ENCODE measurements at places on chromosomes 1 and 21.

DNA sequence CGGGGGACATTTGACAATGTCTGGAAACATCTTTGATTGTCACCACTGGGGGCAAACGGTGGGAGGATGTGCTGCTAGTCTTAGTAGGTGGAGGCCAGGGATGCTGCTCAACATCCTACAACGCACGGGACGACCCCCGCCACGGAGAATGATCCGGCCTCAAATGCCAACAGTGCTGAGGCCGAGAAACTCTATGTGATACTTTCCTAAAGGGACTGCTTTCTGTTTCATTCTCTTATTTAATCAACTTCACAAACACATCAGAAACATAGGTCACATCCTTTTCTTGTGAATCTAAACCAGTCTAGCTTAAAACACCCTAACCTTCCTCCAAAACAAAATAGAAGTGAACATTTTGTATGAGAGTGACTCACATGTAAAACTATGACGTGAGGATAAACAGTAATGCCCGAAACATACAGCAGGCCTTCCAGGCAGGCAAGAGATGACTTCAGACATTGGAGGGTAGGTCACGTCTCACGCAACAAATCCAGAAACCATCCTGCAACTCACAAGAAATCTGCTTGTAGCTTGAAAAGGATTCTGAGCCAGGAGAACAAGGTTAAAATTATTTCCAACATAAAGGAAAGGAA lies 37.2 kb upstream of the ETS2 start:
- peak; percentile 85 for DNase-seq

DNA sequence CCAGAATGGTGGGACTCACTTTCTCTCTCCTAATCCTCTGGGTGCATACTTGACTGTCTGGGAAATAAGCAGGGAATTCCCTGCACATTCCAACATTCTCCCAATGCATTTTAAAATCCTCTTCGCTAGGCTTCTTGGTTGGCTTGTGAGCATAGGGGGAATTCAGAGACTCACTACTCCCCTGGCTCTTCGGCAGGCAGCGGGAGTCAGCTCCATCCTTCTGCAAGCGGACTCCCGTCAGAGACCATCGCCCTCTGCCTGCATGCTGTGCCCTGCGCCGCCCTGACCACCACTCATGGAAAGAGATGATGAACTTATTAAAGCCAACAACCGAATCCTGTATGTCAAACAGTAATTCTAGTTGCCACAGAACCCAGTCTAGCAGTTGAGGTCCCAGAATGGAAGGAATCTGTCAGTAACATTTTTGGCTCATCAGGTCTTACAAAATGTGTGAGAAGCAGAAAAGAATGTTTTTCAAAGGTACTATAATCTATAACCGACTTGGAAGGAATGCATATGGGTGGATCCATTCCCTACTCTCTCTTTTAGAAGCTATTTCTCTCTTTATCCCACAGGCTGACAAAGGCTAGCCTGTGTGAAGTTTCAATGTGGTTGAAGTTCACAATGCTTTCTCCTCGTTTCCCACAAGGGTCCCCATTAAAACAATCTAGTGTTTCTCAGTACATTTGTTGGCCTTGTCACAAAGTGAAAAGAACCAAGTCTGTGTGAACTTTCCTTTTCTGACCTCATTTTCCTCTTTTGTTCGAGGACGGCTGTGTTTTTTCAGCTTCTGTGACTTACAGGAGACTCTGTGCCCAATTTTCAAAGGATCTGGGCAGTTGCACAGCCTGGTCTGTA lies 119.1 kb upstream of the ADAR start:
- DNase-seq, result no peak

DNA sequence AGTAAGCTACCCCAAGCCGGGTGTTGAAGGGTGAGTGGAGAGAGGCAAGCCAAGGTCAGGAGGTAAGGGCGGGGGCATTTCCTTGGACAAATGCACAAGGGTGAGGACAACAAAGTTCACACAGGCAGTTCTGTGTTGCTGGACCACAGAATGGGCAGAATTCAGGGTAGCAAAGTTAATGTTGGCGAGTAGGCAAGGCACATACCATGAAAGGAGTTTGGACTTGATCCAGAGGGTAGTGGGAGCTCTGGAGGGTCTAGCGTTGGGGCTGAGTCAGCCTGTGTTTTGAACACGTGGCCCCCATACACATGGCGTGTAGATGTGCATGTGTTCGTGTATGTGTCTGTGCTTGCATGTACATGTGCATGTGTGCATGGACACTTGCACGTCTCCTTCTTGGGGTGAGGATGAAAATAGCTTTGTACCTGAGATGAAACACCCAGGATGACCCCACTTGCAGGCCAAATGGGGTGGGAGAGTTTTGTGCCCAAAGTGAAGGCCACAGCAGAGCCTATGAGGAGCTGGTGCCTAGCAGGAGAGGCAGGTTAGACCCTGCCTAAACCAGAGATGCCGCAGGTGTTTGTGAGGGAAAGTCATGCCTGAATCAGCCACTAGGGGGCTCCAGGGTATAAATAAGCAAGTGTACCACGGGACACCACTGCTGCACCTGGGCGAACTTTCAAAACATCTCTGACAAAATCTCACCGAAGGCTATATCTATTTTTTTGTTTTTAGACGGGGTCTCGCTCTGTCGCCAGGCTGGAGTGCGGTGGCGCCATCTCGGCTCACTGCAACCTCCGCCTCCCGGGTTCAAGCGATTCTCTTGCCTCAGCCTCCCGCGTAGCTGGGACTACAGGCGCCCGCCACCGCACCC lies 21.8 kb downstream of the SLC27A3 start:
- peak; percentile 90 for DNase-seq

DNA sequence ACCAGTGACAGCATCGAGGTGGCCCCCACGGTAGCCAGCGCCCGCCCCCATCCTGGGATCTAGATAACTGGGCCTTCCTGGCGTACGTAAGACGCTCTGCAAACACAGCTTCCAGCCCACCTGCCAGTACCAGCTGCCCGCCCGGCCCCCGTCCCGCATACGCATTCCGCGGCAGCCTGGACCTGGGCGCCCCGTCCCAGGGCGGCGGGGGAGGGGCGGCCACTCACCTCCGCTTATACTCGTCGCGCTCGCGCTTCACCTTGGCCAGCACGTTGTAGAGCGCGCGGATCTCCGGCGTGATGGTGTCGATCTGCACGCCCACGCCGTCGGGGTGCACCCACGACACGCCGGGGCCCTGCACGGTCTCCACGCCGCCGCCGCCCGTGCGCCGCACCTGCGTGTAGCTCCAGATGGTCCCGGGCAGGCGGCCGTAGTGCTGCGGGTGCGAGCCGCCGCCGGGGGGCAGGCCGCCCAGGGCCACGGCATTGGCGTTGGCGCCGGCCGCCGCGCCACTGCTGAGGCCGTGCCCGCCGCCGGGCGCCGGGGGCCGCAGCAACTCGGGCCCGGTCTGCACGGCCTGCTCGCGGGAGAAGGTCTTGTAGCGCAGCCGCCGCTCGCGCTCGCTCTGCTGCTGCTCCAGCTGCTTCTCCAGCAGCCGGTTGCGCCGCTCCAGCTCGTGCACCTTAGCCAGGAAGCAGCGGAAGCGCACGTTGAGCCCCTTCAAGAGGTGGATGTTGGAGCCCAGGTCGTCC lies 859 bp downstream of the IFFO2 start:
- peak; percentile 81 for DNase-seq

GRCh38 chr1:51708911-51709760 lies 92.2 kb downstream of the OSBPL9 start:
- no peak for DNase-seq

DNA sequence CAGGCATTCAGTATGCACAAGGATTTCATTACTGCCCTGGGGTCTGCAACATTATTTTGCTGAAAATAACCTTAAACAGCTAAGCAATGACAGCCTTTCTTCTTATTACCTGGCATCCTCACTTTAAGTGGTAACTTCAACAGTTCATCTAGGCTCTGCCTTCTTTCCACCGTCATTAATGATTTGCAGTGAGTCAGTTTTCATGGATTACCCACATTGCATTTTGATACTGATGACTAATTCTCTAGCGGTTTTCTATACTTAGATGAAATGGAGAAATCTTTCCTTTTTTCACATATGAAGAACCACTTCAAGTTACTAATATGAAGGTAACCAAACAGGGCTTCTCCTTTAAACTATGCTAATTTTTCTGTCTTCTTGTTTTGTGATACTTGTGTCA lies 226.9 kb upstream of the TMPRSS15 start:
- no peak for DNase-seq

GRCh38 chr1:85289207-85289847 lies 12.9 kb upstream of the BCL10 start:
- peak; percentile 19 for DNase-seq

- DNase-seq, result no peak
Measured at GRCh38 chr1:236161230-236161629, 18.9 kb downstream of the GPR137B start.

- DNase-seq, result no peak
Measured at GRCh38 chr1:185920602-185921001, 186.4 kb downstream of the HMCN1 start.

DNA sequence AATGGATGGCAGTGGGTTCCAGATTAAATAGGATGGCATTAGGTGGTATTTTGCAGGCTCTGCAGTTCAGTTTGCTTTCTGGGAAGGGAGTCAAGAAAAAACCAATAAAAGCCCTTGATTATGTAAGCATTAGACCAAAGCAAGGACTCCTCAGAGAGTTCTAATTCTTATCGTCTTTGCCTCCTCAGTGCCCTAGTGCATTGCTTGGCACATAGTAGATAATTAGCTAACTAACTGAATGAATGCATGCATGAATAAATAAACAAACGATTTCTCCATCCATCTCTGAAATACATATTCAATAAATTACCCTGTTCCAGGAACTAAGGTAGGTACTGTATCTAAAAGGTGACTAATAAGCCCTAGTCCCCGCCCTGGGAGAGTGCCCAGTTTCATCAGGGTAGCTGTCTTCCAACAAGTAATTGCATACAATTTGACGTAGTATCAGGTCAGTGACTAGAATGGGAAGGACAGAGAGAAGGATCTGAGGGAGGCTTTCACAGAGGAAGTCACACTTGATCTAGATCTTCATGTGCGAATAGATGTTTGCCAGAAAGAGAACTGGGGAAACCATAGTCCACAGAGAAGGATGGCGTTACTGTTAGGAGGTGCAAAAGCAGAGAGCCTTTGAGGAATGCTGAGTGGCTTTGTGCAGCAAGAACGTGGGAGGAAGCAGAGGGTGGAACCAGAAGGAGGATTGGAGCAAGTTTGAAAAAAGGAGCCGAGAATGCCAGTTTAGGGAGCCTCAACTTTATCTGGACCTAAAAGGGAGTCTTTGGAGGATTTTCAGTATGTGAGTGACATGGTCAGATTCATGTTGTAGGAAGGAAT lies 111.4 kb downstream of the TBX19 start:
- no peak for DNase-seq

DNA sequence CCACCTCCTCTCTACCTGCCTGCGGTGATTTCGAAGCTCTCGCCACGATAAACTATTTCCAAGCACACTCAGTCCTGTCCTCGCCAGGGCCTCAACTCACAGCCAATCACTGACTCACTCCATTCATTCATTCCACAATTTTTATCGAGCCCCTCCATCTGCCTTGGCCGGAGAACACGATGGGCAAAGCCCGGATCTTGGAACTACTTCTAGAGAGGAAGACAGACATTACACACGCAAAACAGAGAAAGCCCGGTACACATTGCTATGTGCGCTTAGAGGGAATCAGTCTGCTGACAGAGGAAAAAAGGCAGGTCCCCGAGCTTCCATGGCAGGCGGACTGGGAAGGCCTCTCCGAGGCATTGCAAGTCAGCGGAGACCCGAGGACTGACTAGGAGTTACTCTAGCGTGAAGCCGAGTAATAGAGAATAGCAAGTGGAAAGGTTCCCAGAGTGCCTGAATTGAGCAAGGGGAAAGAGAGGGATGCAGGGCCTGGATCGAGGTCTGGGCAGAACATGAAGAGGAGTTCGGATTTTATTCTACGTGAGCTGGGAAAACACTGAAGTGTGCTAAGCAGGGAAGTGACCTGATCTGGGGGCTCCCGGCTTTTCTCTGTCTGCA lies 54.2 kb upstream of the DNAJC6 start:
- peak; percentile 82 for DNase-seq

DNA sequence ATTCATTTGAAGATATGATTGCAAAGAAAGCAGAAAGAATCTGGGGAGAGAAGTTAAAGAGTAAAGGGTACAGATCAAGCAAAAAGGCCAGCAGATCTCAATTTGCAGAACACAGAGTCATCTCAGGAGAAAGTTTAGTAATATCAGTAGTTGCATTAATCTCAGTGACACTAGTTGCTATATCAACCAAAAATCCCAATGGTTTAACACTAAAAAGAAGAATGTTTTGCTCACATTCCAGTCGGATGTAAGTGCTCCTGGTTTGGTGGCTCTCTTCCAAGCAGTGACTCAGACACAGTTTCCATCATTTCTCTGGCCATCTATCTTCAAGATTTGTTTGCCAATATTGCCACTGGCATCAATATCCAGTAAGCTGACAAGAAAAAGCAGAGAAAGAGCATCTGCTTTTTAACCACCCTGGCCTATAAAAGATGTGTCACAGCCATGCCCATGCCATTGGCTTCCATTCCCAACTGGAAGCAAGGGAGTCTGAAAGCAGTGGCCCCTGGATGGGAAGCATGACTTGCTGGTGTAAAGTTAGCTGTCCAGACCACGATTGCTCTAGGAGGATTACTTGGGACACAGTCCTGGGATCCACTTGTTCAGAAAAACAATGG lies 45.5 kb upstream of the AIM2 start:
- peak; percentile 29 for DNase-seq

DNA sequence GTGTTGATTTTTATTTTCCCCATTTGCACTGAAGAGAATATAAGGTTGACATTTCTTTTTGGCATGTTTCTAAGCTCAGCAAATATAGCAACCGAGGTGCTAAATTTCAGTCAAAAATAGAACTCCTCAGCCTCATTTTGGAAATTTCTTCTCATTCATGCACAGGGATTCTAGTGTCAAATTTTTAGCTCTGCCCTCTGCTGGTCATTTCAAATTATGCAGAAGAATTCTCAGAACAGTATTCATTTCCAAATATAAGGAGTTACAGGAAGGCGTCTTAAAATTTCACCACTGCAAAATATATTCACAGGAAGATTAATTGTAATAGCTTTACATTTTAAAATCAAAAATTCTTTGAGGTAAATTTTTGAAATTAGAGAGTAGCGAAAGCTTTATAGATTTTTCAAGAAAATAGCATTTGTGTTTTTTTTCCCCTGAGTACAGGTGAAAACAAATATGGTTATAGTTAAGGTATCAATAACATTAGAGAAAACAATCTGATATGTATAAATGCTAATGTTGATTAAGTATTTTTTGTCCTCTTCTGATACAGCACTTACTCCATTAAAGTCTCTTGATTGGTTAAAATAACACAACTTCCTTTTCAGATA lies 57.9 kb downstream of the FMN2 start:
- peak; percentile 65 for DNase-seq

GRCh38 chr1:169511316-169512005 lies 25.7 kb upstream of the SLC19A2 start:
- no peak for DNase-seq

- no peak for DNase-seq
Measured at GRCh38 chr21:42578034-42578433, 64.4 kb downstream of the SLC37A1 start.

DNA sequence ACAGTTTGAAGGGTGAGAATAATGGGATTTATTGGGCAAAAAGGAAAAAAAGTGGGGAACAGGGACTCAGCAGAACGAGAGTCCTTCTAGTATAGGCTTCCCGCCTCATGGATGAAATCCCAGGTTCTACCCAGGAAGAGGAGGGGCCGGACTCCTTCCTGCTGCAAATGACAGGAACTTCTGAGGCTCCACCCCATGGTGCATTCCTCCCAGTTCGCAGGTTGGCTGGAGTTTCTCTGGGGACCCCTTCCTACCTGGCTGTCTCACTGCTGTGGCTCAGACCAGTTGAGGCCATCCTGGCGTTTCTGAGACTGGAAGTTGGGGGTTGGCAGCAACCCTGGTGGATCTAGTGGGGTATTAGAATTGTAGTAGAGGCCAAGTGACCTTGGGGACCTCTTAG lies 27.5 kb downstream of the CNIH3 start:
- DNase-seq, result no peak
